Forelimb muscle (tissue), 1 donor: ENCODE measurements at places on chromosomes 4 and X. TPM values are rescaled to one million over a fixed set of nuclear protein-coding genes. Genes with fewer than 3 reads are reported as not detected.

DNA sequence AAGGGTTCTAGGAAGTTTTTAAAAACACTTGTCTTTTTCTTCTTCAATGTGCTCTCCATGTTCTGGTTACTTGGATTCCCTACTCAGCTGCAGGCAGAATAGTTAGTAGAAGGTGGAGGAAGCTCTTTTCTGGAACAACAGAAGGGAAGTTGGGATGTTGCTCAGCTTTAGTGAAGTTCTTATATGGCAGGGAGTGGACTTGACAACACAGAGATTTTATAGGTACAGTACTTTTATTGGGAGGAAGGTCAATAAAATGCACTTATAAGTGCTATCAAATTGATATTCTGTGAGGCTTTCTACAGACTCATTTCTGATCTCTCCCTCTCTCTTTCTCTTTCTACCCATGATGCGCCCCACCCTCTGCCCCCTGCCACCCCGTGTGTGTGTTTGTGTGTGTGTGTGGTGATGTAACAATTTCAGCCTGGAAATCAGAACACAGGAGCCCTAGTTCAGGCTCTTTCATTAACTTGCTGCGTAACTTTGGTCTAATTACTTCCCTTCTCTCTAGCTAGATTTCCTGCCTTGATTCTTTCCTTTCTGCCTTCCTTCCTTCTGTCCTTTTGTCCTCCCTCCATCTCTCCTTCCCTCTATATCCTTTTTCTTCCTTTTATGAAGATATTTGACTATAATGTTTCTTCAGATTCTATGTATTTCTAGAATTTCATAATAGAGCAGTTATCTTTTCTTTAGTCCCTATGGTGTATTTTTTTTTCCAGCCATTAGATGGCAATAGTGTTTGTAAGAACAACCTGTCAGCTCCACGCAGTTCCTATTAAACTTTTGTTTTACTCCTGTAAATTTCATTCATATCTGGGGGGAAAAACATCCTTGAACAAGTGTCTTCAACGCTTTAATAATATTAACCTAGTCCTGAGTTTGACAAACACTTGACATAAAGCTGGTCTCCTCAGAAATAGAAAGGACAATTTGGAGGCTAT, 37.1 kb downstream of the HEPH start:
- peak; percentile 1 for DNase-seq

DNA sequence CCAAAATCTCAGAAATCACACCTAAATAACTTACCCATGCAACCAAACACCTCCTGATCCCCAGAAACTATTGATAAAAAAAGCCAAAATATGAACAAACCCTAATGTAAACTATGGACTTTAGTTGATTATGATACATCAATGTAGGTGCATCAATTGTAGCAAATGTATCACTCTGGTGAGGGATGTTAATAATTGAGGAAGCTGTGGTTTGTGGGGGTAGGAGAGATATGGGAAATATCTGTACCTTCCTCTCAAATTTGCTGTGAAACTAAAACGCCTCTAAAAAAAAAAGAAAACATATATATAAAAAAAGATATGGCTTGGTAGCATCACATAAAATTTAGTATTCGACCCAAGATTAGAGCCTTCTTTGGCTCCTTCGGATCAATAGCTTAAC, 144.3 kb upstream of the CPEB2 start:
- no peak for DNase-seq

NR0B1 gene
- 0.47 TPM for polyA plus RNA-seq

GRCh38 chr4:143186649-143187048, 1.9 kb downstream of the USP38 start:
- DNase-seq = no peak

GRCh38 chr4:107270614-107271013, 234.5 kb upstream of the DKK2 start:
- no peak for DNase-seq

DNA sequence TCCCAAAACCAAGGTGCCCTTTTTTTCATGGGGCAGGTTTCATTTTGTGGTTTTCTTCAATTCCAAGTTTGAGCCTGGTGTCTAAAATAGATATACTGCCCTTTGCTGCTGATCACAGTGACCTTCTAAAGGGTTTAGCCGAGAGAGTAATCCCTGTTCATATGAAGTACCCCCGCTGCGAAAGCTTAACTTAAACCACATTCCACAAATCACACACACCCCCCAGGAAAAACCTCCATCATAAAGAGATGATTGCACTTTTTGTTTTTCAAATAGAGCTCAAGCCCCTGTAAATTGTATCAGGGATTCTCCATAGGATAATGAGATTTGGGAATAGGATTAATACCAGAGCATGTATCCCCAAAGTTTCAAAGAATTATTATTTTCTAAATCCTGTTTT, 90.8 kb downstream of the USP46 start:
- DNase-seq = no peak

GRCh38 chrX:16739574-16739973, 20.2 kb downstream of the SYAP1 start:
- no peak for DNase-seq

RRH gene
- 0.28 TPM for polyA plus RNA-seq
